GM04503 (cell line): ENCODE measurements at places on chromosomes 5 and 9.
A peak's percentile ranks its signal among the peaks of the same experiment; 100 is the strongest.

GRCh38 chr5:111259636-111260035 lies 35.5 kb downstream of the CAMK4 start:
- DNase-seq: no peak

- DNase-seq: no peak
Observed at GRCh38 chr5:5414999-5415398, 7.5 kb upstream of the ICE1 start.

- DNase-seq: no peak
Observed at GRCh38 chr9:127977009-127977883, 3.5 kb downstream of the EEIG1 start.

DNA sequence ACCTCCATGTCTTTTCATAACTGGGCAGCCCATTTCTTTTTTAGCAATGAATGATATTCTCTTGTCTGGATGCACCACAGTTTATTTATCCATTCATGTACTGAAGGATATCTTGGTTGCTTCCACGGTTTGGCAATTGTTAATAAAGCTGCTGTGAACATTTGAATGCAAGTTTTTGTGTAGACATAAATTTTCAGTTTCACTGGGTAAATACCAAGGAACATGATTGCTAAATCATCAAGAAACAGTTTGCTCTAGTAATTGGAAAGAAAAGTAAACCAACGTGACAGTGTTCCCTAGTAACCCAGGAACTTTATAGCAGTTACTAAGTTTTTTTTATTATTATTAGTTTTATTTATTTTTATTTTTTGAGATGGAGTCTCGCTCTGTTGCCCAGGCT lies 100.4 kb downstream of the VPS13A start:
- no peak for DNase-seq

DNA sequence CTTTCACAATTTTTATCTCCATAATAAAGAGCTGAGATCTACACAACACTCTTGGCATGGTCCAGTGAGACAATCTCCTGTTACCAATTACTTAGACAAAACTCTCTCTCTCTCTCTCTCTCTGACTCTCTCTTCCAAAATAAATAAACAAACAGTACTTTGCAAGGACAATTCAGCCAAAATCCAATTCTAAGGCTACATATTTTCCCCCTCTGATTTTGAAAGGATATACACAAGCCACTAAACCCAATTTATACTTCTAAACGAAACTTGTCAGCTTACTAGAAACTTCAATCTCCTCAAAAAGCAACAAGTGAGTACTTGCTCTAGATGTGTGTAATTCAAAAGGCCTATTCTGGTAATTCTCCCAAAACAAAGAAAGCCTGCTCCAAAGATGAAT lies 26.3 kb upstream of the TNPO1 start:
- DNase-seq: peak; percentile 21

DNA sequence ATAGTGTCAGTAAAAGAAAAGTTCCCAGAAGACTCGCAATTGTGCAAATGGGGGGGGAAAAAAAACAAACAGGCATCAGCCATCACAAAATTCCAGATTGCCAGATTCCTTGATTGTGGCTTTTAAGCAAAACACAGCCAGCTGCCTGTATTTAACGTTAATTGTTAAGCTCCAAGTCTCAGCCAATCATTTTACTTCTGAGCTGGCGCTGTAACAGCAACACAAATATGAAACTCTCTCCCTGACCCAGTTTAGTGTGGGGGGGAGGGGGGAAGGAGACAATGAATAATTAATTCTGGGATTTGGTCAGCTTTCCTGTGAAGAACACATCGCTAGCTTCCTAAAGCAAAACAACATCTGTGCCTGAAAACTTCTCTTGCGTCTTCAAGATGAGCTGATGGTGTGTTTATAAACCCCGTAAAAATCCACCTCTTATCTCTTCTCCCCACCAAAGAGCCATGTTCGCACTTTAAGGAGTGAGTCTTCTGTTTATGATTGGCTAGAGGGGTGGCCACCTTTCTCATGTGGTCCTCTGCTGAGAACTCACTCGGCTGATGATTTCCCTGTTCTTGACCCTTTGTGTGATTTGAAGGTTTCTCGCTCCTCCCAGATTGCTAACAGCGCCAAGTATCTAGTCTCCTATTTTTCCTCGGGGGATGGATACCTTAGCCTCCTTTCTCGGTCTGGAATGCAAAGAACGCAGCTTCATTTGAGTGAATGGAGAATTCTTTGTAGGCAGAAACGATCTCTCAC lies 160.2 kb upstream of the DAPK1 start:
- no peak for DNase-seq

DNA sequence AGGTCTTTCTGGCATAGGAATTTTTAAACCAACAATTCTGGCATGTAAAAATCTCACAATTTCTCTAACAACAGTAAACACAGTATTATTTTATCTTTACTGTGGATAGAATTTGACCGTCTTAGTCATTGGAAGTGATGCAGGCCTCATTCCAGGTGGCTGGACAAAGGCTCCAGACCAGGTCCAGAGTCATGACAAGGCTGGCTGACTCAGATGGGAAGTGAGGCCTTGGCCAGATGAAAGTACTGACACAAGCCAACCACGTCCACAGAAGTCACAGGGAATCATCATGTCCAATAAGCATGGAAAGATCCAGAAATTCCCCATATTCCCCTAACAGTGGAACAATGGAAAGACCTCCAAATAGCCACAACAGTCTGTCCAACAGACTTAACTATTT lies 12.4 kb downstream of the SPOCK1 start:
- DNase-seq: peak; percentile 70

GRCh38 chr5:158135682-158136179 lies 276.8 kb upstream of the CLINT1 start:
- DNase-seq: no peak

- no peak for DNase-seq
Observed at GRCh38 chr5:133425222-133425621, 187.1 kb downstream of the FSTL4 start.
